ENCODE measurements at places on chromosomes 12 and 14.
A peak's percentile ranks its signal among the peaks of the same experiment; 100 is the strongest.

DNA sequence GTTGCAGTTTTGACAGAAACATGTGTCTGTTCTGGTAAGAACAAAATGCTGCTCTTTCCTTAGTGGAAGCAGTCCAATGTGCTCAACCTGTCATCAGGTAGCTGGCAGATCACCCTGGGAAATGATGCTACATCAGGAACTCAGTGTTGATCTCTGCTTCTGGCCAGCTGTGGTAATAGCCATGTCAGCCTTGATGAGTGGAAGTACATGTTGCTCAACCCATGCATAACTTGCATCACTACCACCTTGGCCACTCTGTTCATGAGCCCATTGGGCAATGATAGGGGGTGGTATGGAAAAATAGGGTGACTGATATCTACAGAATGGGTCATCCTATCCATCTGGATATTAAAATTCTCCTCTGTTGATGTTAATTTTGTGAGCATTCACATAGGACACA lies 411.0 kb downstream of the C12orf50 start:
- DNase-seq = no peak

GRCh38 chr14:96584907-96585671 lies 82.9 kb downstream of the PAPOLA start:
- no peak for DNase-seq

GRCh38 chr12:40691913-40692764 lies at the start of gene CNTN1:
Gene CNTN1 (plus strand): TSS chr12:40692439.
- peak; percentile 84 for DNase-seq

DNA sequence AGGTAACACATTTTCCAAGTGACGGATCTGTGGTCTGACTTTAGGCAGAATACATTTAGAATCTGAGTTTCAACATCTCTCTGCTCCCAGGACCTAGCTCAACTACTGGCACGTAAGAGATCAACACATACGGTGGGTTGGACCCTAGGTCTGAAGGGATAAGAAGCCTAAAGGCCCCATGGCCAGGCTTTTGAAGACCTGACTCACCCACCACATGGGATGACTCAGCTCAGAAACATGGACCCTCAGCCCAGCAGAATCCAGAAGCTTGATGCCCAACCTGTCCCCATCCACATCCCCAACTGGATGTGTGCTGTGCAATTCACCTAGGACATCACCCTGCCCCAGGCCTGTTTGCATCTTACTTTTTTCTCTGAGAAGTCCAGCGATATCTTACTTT lies 770.2 kb downstream of the BCL11B start:
- DNase-seq = no peak

- DNase-seq = peak; percentile 72
These were observed 710 bp downstream of the MTA1 start for GRCh38 chr14:105420101-105420973.

GRCh38 chr12:51077930-51078329 lies 5.5 kb downstream of the CSRNP2 start:
- no peak for DNase-seq

GRCh38 chr14:31476131-31476866 lies 11.5 kb downstream of the GPR33 start:
- DNase-seq = no peak

DNA sequence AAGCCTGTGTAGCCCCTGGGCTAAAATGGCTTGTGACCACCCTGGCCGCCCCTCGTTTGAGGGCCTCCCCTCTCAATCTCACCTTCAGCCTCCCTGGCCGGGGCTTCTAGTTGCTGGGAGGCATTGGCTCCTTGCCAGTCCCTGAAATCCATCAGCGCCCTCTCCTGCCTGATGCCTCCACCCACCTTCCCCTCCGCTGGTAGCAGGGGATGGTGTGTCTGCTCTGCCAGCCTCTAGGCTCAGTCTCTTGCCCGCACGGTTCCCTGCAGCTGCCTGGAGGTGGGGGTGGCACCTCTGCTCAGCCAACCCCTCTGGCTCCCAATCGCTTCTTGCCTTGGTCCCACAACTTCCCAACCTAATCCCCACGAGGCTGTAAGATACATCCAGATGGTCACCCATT lies 167.9 kb downstream of the PHETA1 start:
- DNase-seq = no peak

DNA sequence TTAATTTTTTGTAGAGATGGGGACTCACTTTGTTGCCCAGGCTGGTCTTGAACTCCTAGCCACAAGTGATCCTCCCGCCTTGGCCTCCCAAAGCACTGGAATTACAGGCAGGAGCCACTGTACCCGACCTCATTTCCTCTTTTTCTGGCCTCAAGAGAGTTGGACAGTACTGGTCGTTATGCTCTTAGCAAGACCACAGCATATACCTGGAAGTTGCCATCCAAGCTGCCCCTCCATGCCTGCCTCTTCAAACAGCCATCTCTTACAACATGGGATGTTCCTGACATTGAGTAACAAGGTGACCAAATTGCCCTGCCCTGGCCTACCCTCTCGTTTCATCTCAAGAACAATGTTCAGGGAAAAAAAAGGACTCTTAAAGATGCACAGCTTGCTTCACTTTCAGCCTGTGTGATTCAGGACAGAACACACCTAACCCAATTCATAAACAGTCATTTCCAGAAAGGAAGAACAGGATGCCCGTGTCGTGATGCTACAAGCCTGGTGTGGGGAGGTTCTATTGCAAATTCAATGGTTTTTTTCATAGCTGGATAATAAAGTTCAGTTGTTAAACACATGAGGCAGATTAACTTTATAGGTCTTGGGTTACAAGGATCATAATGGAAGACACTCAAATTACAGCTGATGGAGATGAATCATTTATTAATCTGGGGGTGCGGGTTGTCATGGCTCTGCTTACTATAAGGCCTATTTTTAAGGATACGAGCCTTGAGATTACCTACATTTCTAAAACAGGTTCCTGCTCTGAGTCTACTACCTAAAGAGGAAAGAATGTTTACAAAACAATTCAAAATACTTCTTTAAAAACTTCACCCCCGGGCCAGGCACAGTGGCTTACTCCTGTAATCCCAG lies 11.9 kb downstream of the GLTP start:
- no peak for DNase-seq

GRCh38 chr12:116922194-116922897 lies 11.6 kb downstream of the FBXW8 start:
- DNase-seq = peak; percentile 48

GRCh38 chr12:86050010-86050409 lies 175.9 kb downstream of the NTS start:
- DNase-seq = no peak

DNA sequence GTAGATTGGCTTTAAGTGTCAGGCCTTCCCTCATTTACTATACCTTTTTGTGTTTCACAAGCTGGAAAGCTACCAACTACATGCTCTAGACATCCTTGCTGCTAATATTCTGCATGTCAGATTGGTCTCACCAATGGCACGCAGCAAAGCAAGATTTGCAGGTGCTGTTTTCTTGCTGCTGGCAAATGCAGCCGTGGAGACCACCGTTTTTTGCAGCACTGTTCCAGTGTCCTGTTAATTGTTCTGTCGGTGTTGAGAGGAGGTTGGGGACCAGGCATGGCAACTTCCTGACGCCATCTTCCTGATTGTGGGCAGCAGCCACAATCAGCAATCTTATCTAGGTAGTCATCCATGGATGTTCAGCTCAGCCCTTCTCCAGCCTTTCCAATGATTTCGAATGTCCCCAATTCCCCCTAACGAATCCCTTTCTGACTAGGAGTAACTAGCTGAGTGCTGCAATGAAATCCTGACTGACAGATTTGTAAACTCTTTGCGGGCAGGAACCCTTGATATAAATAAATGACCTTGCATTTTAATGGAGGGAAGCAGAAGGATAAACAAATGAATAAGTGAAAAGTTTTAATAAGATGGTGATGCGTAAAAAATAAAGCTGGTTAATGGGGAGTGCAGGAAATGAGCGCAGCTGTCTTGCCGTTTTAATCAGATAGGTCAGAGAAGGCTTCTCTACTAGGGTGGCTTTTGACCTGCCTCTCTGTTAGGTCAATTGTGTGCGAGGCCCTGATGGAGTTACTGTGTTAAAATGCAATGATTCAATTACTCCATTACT lies 574 bp upstream of the CRADD start:
- DNase-seq = no peak

DNA sequence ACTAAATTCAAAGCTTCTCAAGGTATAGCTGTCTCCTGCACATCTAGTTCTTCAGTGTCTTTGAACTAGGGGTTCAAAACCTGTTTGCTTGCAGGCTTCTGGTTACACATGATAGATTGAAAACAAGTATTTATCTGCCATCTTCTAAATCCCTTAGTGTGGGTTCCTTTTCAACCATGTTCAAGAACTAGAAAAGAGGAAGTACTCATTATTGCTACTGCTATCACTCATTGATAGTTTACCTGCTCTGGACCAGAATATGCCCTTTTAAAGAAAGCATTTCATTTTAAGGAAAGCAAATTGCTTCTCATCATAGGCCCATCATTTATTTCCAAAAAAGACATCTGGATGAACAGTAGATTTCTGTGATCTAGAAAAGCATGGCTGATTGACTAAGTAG lies 37.1 kb upstream of the VSX2 start:
- no peak for DNase-seq

DNA sequence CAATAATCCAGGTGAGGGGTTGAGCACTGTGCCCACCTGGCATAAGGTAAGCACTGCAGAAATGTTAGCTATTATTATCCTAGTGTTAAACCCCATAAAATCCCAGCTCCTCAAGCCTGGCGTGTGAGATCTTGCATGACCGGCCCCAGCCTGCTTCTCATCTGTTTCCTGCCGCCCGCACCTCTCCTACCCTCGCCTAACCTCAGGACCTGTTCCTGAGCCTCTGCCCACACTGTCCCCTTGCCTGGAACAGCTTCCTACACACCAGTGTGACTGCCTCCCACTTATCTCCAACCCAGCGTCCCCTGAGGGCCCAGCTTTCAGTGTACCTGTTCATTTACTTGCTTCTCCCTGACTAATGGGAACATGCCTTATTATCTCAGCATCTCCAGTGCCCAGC lies 24.7 kb downstream of the ISCA2 start:
- DNase-seq = no peak

DNA sequence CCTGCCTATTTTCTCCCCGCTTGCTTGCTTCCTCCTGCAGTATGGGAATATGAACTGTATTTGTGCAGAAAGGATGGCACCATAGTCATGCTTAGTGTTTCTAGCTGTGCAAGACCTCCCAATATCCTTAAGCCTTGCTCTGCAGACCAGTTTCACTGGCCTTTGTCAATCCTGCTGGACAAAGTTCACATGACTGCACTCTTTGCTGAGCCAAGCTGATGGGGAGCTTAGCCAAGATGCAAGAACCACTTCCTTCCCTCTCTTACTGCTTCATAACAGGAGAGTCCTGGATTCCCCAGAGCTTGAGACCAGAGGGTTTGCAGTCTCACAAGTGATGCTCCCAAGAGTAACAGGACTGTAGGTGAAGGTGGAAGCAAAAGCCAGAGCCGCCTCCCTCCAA lies 3.8 kb downstream of the ASIC1 start:
- DNase-seq = no peak

- DNase-seq = peak; percentile 68
These were observed 26.1 kb upstream of the UBC start for GRCh38 chr12:124940393-124941169.

- DNase-seq = no peak
These were observed 90.5 kb downstream of the TSPAN9 start for GRCh38 chr12:3167636-3168035.

GRCh38 chr14:96843137-96843536 lies 46.0 kb downstream of the VRK1 start:
- DNase-seq = no peak

- no peak for DNase-seq
These were observed 342.8 kb upstream of the DDHD1 start for GRCh38 chr14:53495846-53496343.

GRCh38 chr12:101375573-101375972 lies 32.0 kb downstream of the ARL1 start:
- no peak for DNase-seq

DNA sequence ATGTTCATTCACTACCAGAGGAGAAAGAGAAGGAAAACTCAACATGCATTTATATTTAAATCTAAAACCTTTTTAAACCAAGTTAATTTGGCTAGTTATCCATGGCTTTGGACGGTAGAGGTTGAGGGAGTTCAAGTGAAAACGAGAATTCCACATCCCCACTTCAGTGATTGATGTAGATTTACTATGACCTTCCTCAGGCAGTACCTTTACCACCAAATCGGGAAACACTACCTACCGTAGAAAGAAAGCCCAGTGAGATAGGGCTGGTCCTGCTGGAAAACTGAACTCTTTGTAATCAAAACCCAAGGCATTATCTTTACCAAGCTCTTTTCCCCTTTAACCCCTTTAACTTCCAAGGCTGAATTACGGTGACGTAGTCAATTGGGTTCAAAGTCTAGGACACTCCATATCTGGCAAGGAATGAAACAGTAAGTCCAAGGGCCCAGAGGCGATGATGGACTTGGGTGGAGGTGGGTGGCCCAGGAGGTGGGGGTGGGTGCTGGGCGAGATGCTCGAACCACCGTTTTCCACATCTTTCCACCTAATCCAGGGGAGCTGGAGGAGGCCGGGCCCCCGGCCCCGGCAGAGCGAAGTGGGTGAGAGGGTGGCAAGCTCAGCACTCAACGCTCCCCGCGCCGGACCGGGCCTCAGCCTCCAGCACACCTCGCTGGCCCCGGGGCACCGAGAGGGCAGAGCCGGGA lies 618 bp downstream of the SEC23A start:
- DNase-seq = peak; percentile 18

DNA sequence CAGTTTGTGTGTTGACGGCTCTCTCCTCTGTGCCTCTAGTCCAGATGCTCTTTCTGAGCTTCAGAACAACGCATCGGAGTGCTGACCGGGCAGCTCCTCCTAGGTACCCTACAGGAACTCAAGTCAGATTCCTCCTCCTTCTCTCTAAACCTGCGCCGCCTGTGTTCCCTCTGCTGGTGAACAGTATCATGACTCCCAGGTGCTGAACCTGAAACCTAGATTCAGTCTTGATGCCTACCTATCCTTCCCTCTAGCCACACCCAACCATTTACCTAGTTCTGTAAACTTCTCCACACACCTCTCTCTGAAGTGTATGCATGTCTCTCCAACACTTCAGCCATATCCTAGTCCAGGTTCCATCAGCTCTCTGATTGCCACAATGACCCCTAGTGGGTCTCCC lies 112.7 kb downstream of the EFCAB11 start:
- no peak for DNase-seq

GRCh38 chr14:23365036-23365731 lies at the start of gene EFS:
Gene EFS (minus strand): TSS chr14:23365172. CDS start chr14:23365025, 147 bp downstream.
- DNase-seq = peak; percentile 48

DNA sequence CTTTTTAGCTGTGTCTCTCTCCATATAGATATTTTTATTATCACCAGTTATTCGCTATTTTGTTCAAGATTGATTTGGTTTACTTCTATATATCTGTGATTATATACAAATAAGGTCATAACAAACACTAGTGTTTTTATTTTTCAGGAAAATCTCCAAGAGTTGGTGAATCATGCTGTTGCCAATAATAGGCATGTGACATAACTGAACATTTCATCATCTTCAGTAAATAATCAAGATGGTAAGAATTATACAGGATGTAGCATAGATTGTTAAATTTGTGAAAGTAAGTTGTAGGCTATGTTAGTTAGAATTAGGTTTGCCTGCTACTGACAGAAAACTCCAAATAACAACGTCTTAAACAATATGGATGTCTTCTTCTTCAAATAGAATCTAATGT lies 240.9 kb upstream of the PDE3A start:
- DNase-seq = no peak

- no peak for DNase-seq
These were observed 27.9 kb downstream of the ACTN1 start for GRCh38 chr14:68951035-68951797.

GRCh38 chr12:23847857-23848256 lies 101.6 kb downstream of the SOX5 start:
- DNase-seq = no peak

All from GM13977 (cell line).